NCI-H526 (cell line): ENCODE measurements at places on chromosomes 12 and 14.

GRCh38 chr12:67222302-67222701 lies 46.9 kb upstream of the CAND1 start:
- DNase-seq = peak; percentile 18

DNA sequence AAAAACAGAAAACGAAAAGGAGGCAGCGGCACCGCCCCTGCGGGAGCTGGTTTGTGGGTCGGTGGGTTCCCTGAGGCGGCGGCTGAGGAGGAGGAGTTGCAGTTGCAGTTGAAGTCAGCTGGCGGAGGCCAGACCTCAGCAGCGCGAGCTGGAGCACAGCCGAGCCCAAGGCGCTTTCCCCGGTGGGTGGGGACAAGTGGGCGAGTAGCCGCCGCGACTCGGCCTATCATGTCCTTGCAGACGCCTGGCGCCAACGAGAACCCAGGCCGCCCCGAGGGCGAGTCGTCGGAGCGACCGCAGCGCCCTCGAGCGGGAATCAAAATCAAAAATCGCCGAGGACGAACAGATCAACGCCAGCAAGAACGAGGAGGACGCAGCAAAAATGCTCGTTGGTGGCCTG lies 12.7 kb upstream of the CLEC1A start:
- no peak for DNase-seq

GRCh38 chr12:6383572-6384498 lies at the start of gene LTBR:
LTBR (plus strand) TSS chr12:6384162; CDS start chr12:6384359, 197 bp downstream.
- no peak for DNase-seq

GRCh38 chr14:97724265-97724731 lies 927.1 kb downstream of the VRK1 start:
- no peak for DNase-seq

GRCh38 chr12:51371295-51371953 lies 19.8 kb downstream of the GALNT6 start:
- no peak for DNase-seq

DNA sequence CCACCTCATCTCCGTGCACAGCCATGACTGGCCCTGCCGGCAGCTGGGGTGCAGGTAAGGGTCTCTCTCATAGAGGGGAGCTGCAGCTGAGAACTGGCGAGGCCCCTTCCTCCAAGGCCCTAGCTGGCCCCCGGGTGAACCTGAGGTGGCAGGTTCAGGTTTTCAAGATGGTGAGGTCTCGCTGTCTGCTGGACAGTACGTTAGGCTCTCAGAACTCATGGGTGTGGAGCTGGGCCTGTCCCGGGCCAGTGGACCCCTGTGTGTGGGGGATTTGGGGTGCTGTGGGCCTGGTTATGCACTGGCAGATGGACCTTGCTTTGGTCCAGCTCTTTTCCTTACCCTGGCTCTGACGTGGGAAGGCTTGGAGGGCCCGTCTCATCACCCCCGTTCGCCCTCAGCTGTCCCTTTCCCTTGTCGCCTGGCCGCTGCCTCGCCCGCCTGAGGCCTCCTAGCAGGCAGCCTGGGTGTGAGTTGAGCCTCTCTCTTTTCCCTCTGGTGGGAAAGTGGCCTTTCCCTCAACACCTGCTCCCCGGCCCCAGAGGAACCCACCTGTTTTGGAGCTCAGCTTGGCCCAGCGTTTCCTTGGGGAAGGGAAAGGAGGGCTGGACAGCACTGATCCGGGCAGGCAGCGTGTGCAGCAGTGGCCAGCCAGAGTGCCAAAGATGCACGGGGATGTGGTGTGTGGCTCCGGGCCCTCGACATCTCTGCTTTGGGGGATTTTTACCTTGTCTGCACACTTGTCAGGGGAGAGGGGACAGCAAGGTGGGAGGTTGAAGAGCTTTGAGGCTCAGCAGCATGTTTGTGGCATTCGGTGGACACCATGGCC lies 28.3 kb downstream of the IL31 start:
- no peak for DNase-seq

DNA sequence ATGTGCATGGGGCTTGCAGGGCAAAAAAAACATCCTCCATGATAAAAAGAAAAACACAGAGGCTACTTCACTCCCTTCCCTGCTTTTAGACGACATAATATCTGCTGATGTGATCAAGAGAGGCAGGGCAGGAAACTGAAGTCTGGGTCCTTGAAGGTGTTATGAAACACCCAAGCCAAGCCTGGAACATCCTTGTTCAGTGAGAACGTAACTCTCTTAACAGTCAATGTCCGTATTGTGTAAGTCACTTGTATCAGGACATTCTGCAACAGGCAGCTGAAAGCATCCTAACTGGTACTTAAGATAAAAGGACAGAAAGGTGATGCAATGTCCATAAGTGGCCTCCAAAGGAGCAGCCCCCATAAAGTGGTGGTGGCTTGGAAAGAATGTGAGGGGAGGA lies 20.0 kb downstream of the KCNK10 start:
- no peak for DNase-seq

DNA sequence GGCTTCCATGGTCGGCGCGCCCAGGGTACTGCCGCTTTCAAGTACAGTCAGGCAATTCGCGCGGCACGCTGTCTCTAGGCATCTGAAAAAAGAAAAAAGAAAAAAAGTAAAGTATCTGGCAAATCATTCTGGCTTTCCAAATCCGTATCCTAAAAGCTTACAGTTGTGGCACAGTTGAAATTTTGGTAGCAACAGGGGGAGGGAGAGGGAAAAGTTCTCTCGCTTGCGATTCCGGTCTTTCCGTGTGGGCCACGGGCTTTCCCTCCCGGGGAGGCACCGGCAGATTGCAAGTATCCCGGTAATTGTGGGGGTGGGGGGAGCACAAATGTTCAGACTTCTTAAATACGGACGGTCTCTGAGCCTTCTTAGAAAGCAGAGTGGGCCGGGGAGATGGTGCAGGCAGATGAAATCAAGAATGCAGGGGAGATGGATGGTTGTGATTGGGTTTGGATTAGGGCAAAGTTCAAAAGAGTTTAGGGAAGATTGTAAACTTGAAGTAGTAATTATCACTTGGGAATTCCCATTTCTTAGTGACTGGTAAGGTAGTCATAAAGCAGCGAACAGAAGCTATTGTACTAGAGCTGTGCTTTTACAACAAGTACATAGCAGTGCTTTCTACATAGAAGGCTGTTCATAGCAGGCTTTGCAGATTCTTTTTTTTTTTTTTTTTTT lies 1.2 kb downstream of the SOCS2 start:
- no peak for DNase-seq

GRCh38 chr14:30655124-30655523 lies 33.0 kb downstream of the SCFD1 start:
- no peak for DNase-seq

DNA sequence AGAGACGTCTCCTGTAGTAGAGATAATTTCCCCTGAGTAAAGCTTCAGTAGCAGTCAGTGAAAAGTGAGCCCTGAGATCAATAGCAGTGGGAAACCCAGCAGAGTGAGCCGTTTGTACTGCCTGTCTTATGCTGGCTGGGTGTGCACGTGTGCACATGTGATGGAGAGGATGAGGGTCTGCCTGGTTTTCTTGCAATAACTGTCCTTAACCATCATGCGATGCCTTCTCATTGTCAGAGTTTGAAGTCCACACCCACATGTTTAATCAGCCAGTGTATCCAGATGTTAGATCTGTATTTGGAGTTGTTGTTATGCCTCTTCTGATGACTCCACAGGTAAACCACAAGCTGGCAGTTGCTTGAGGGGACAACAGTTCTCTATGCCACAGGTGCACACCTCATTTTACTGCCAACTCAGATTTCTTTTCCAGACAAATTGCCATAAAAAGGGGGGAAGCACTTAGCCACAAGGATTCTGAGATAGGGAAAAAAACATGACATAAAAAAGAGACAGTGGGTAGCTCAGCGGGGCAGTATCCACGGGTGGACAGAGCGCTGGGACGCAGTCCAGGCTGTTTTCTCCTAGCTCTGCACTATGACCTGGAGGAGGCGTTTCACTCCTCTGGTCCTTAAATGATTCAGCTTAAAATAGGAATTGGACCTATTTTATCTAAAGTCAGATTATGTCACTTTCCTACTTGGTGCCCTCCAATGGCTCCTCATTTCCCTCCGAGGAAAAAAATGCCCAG lies 192.3 kb downstream of the ANO6 start:
- DNase-seq = peak; percentile 81

GRCh38 chr12:89742337-89743022 lies 33.8 kb upstream of the ATP2B1 start:
- DNase-seq = no peak

DNA sequence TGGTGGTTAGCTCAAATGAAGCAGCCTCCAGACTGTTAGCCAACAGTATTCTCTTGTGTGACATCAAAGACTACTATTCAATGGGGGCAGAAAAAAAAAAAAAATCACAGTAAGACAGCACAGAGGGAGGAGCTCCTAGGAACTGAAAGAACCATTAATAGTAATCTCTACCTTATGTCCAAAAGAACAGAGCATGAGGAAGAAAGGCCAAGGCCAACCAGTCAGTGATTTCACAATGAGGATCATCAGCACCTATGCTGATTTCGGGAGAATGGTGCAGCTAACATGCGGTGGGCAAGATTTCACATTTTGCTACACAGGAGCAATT lies 66.3 kb upstream of the SOX5 start:
- no peak for DNase-seq

DNA sequence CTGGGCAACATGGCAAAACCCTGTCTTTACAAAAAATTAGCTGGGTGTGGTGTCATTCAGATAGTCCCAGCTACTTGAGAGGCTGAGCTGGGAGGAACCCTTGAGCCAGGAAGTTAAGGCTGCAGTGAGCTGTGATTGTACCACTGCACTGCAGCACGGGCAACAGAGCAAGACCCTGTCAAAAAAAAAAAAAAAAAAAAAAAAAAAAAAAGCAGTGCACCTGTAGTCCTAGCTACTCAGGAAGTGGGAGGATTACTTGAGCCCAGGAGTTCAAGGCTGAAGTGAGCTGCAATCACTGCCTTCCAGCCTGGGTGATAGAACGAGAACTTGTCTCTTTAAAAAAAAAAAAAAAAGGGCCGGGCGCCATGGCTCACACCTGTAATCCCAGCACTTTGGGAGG lies 5.6 kb downstream of the REM2 start:
- no peak for DNase-seq

DNA sequence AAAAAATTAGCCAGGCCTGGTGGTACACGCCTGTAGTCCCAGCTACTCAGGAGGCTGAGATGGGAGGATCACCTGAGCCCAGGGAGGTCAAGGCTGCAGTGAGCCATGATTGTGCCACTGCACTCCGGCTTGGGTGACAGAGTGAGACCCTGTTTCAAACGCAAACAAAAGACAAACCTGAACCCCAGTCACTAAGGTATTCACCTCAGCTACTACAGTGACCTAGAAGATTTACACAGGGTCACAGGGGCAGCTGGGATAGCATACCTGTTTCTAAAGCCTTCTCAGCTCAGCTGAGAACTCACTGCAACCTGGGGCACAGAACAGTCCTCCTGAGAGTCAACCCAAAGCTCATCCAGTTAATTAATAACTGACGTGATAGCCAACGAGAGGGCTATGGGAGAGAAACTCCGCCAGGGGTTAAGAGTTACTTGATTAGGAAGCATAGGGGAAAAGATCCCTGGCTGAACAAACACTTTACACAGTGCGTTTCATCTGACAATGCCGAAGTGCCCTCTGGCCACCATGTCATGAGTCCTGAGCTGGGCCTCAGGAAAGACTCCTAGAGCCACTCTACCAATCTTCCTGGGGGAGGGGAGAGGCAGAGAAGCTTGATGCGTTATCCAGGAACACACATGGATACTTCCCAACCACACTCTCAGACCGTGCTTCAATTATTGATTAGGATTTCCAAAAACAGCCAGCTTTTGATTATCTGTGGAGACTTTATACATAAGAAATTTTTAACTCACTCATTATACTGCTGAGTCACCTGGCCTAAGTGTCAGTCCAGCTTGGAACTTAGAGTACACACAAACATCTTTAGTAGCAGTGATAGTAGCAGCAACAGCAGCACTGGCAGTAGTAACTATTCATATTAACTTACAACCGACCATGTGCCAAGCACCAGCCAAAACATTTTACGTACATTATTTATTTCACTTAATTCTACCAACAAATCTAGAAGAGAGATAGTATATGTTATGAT lies 48.2 kb downstream of the FOXN3 start:
- no peak for DNase-seq

DNA sequence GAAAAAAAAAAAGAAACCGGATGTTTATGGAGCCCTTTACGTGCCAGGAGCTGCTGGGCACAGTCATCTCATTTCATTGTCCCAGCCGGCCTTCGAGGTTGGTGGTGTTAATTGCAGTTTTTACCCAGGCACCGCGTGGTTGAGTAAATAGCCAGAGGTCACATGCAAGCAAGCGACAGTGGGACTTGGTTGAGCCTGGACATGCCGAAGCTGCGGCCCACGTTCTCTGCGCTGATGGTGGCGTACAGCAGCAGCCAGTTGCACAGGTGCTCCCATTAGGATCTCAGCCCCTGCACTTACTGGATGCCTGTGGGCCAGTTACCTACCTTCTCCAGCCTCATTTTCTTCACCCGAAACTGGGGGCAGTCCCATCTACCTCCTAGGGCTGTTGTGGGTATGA lies 54.0 kb downstream of the TSPAN9 start:
- DNase-seq = no peak

- no peak for DNase-seq
Observed at GRCh38 chr12:117313926-117314325, 47.5 kb downstream of the NOS1 start.

DNA sequence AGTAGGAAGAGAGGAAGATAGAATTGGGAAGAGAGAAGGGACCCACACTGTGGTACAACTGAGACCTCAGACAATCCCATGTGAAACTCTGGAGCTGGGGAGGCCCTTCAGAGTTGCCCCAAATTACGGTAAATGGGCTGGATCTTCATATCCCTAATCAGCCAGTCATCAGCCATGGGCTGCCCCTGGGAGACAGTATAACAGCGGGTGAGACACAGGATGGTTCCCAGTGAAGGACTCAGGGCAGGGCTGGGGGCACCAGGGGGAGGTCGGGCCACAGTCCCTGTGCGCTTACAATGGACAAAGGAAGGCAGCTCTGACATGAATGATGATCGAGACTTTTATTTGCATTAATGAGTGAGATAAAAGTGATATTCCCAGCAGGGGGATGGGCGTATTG lies 74.2 kb upstream of the BDKRB2 start:
- DNase-seq = peak; percentile 70

GRCh38 chr14:21024585-21025370 lies at the start of gene NDRG2:
NDRG2 (minus strand) TSS chr14:21025061; CDS start chr14:21023315, 1,746 bp downstream.
- no peak for DNase-seq

GRCh38 chr12:19002216-19002615 lies 127.3 kb upstream of the PLEKHA5 start:
- no peak for DNase-seq

DNA sequence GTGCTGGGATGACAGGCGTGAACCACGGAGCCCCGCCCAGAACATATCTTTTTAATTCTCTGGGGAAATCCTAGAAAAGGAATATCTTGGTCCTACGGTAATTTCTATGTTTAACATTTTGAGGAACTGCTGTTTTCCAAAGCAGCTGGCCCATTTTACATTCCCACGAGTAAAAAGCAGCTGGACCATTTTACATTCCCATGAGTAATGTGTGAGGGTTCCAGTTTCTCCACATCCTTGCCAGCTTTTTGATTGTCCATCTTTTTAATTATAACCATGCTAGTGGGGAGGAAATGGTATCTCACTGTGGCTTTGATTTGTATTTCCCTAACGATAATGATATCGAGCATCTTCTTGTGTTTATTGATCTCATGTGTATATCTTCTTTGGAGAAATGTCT lies 4.4 kb upstream of the P2RX4 start:
- DNase-seq = no peak
